ENCODE measurements at places on chromosomes 3 and 15. TPM values are rescaled to one million over a fixed set of nuclear protein-coding genes. Genes with fewer than 3 reads are reported as not detected.

DNA sequence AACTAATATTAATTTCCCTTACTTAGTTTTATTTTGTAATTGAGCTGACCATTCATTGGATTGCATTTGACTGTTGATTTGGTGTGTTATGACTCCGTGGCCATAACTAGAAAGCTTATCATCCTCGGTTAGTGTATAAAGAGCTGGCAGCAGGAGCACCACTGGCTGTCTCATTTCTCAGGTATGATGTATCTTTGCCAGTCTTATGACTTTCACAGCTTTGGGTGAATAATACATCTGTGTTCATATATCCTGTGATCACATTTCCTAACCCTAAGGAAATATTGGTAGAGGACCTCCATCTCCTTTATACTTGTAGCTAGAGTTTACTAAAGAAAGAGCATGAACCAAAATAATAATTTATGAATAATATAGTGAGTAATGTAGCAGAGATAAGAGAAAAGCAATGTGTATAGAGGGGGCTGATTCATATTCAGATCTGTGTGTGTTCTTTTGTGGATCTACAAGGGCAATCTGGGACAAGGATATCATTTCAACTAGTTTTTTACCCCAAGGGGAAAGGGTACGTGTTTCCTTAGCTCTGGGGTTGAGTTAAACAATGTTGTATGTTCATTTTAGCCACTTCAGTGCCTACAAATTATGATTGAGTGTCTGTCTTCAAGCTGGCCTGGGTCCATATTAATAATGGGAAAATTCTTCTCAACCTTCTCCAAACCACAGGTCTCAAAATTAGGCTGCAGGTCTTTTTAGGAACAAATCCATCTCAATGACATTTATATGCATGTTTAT is 901.7 kb downstream of the NTRK3 start:
- DNase-seq = no peak

DNA sequence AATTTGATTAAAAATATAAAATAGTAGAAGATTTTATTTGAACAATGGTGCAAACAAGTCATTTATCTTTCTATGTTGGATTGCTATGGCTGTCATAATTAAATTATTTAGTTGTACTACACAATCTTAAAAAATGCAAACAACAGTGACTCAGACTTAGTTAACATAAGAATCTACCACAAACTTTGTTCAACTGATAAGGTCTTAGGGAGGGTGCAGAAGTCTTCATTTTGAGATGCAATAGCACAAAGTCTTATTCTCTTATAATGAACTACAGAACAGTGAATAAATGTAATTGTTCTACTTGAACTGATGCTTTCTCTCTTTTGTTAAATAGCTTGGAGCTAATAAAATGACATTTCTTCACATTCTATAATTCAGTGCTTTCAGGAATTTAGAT is 482.8 kb upstream of the NAALADL2 start:
- no peak for DNase-seq

GRCh38 chr3:188876370-188876769 is 295.4 kb upstream of the TPRG1 start:
- no peak for DNase-seq

- DNase-seq = no peak
These were observed 130.9 kb downstream of the DNAJB8 start for GRCh38 chr3:128335621-128336296.

DNA sequence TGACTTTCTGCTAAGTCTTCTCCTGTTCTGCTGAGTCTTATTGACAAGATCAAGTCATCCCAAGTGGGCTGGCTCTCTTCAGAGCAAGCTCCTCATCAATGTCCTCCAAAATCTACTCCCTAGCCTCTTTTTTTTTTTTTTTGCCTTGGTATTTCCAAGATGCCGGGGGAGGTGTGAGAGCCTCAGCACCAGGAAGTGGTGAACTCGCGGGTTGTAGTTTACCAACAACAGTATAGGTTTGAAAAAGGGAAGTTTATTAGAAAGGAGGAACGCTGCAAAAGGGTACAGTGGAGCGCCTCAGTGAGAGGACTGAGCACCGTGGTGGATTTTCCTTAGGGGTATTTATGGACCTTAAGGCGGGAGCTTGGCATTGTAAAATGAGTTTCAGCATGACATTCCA is 94.3 kb upstream of the SGO1 start:
- DNase-seq = peak; percentile 38

DNA sequence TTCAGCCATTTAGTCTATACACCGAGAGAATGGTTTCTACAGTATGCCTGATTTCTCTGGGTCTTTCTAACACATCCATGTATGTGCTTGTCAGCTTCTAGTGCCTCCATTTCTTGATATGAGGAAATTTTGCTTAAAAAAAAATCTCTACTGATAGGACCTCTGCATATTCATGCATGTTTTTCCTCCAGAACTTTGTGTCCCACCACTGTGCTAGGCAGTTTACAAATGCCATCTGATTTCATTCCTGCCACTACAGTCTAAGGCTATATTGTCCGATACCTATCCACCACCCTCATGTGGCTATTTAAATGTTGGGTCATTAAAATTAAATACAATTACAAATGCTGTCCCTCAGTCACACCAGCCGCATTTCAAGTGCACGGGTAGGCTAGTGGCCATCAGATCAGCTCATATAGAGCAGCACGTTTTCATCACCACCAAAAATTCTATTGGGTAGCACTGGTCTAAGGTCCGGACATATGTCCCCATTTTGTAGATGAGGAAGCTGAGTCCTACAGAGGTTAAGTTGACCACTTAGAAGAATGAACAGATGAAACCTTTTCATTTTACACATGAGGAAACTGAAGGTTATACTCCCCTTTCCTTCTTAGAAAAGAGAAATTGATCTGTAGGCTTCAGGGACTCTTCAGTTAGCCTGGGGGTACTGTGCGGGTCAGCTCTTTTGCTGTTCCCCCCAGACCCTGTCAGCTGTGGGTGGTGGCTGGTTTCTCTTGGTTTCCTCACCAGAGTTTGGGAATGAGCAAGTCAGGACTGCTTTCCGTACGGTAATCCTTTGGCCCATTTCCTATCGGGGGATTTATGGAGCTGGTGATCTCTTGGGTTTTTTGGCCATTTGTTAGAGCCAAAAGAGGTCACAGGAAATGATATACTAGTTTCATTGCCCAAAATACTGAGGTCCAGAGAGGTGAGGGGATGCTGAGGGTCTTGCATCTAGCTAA is 56.5 kb downstream of the SMAD3 start:
- DNase-seq = no peak

- no peak for DNase-seq
These were observed 75.8 kb downstream of the ZPLD1 start for GRCh38 chr3:102510663-102511062.

DNA sequence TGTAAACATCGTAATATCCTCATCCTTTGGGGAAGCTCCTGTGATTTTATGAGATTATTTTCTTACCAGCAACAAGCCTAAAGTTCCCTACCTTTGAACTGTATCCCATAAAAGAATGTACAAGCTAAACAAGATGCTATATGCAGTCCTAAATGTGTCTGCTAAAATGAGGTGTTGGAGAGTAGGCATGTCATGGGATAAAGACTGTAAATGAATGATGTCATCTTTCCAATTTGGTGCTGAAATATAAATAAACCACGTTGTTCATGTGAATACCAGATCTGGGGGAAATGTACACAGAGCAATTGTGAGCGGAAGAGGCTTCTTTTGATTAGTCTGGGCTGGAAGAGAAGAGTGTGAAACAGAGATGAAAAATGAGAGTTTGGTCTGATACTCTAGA is 214.9 kb upstream of the WNT5A start:
- DNase-seq = no peak

DNA sequence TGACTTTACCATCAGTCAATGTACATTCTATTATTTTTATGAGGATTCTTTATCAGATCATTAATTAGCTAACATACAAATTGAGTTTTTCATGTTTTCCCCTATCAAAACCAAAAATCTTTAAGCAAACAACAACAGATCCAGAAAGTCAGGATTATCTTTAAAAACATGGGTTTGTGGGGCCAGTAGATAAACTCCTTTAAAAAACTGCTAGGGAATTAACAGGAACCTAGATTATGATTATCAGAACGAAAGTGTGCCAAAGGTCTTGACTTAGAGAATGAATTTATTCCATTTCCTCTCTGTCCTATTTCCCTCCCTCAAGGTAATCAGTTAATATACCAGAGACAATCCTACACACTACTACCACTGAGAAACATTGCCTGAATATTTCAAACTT is 13.2 kb upstream of the CCDC13 start:
- no peak for DNase-seq

DNA sequence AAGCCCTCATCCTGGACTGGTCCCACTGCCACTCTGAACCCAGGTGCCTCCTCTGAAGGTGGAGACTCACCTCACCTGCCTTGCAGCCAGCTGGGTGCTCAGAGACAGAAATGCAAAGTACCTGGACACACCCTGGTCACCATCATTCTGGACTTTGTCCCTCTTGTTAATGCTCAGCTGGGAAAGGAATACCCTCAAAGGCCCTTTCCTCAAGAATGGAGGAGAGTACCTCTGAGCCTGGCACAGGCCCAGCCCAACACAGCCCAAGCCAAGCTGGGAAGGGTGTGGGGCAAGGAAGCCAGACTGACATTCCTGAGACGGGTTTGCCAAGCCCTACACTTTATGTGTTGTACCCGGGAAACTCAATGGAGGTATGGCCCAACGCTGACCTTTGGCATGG is 983 bp upstream of the ALAS1 start:
- DNase-seq = no peak

GRCh38 chr15:81111018-81111417 is 23.1 kb upstream of the CFAP161 start:
- DNase-seq = no peak

- no peak for DNase-seq
These were observed 28.4 kb downstream of the SMAD6 start for GRCh38 chr15:66730168-66731021.

DNA sequence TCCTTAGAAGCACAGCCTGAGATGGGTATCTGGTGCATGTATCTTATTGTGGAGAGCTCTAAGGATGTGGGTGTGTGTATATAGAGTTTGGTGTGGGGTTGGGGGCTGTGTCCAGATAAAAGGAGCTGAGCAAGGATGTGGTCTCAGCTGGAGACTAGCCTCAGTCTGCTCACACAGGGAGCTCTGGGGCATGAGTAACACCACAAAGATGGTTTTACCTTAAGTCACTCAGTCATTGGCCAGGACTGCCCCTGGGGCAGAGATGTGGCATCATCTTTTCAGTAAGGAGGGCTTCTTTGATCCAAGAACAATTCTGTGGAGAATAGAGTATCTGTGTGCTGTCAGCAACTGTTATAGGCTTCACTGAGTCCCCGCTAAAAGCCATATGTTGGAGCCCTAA is 163.4 kb upstream of the NUDT16 start:
- no peak for DNase-seq

GRCh38 chr15:66774001-66774814 is 72.2 kb downstream of the SMAD6 start:
- DNase-seq = peak; percentile 64

DNA sequence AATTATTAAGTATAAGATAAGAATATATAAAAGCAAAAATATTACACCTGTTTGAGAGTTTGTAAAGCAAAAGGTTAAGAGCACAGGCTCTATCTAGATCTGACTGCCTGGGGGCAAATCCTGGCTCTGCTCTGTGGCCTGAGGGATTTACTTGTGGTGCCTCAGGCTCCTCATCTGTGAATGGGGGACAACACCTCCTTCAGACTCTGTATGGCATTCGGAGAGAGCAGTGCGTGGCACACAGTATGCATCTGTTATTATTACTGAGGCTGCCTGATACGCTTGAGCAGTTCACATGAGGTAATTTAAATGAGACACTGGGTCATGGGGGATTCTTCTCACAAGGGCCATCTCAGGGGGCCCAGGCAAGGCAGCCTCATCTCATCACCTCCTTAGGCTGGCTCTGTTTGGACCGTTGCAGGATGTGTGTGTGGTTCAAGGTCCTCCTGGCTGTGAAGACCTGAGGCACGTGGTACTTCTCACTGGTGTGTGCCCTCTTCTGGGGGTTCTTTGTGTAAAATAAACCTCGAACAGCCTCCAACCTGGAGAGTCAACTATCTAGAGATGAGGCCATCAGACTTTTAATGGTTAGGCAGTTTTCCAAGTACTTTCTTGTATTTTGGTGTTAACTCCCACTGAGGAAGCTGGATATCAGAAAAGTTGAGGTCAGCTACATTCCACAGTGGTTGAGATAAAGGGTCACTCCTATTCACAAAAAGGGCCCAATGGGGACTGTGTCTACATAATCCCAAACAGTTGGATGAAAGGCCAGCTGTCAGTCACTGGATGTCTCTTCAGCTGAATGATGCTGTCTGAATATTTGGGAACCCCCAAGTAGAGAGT is 9.0 kb downstream of the GNB5 start:
- DNase-seq = no peak

- DNase-seq = no peak
These were observed 87.6 kb upstream of the MYZAP start for GRCh38 chr15:57503911-57504598.

The DOCK3 gene
- 3.2 TPM for total RNA-seq

The TMCC1 gene
- total RNA-seq = 16.8 TPM

The SPESP1 gene
- not detected for total RNA-seq

The TRPM1 gene
- not detected for total RNA-seq

The LMCD1 gene
- total RNA-seq = 1.2 TPM

The BOC gene
- total RNA-seq = not detected

The REC114 gene
- total RNA-seq = not detected

The NEO1 gene
- total RNA-seq = 0.78 TPM
